ENCODE measurements at places on chromosomes 12 and 14.

DNA sequence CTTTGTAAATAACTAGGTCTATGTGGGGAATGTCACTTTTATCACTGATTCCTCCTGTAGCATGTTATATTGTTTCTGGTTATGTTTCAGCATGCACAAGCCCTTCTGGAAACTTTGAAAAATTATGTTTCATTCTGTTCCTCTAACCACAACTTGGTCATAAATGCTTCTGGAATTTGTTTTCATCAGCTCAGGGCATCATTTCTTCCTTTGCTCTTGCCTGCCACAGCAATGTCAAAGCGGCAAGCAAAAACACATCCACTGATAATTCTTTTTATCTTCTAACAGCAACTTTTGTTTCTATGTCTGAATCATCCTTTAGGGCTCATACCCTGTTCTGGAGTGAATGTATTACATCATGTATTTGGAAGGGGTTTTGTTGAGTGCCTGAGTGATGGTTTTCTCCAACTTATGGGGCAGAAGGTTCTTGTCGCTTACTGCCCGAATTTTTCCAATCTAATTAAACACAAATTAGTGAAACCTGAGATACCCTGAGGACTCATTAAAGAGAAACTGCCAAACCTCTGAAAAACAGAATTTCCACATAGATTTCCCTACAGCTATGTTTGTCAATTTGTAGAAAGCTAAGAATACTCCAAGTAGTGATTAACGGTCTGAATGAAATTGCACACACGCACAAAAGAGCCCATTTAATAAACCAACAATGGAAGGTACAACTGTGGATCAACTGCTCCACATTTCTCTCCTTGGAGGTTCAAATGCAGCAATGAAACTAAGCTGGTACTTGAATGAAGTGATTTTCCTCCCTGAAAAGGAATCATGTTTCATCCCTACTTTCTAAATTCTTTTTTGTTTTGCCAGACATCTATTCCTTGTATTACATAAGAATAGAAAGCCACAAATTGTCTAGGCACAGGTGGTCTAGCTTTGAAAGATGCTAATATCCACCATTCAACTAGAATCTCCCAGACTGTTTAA is 173.5 kb upstream of the KRR1 start:
- DNase-seq = no peak

DNA sequence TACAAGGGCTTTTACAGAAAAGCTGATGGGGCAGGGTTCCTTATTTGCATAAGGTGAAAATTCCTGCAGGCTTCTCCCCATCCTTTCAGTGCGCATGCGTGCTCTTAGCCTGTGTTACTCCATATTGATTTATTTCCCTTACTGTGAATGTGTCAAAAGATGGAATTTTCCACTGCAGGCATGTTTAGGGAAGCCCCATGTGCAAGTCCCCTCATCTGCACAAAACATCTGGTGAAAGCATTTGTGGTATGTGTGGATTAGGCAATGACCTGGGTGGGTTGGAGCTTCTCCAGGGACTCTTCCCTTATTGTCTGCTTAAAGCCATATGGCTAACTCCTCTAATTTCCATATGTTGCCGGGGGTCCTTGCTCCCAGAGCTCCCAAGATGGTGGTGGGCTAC is 912.7 kb upstream of the LRFN5 start:
- no peak for DNase-seq

DNA sequence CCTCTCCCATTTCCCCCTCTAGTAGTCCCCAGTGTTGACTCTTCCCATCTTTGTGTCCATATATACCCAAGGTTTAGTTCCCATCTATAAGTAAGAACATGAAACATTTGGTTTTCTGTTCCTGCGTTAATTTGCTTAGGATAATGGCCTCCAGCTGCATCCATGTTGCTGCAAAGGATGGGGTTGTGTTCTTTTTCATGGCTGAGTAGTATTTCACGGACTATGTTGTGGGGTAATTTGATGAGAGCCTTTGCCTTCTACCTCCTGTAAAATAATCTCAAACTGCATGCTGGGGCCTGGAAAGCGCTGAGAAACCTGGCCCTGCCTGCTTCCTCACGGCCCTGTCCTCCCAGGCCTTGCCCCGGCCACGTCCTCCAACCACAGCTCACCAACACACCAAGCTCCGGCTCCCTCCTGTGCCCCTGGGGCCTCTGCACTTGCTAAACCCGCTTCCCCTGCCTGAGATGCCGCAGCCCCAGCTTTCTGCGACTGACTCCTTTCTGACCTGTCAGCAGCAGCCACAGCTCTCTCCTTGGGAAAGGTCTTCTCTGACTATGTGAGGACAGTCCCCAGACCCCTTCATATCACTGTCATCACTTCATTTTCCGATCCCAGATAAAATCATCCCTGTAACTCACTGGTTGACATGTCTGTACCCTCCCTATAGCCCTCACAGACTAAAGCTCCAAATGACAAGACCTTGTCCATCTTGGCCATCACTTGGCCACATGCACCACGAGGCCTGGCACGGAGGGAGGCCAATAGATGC is 19.8 kb downstream of the ITPK1 start:
- DNase-seq = no peak

DNA sequence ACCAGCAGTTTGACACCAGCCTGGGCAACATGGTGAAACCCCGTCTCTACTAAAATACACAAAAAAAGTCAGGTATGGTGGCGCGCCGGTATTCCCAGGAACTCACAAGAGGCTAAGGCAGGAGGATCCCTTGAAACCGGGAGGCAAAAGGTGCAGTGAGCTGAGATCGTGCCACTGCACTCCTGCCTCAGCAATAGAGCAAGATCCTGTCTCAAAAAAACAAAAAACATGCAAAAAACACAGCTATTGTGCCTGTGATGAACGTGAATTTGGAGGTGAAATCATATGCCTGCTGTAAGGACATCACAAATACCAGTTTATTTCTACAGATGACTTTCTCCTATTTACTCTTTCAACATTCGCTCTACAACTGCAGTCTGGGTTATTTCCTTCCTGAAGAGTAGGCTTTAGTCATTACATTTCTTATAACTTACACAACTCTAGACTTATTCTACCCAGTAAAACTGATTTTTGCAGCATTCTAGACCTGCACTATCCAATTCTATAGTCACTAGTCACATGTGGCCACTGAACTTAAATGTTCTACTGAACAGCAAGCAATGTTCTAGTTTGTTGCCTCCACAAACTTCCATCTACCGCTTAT is 48.3 kb downstream of the HNRNPC start:
- no peak for DNase-seq

GRCh38 chr14:29197557-29197956 is 431.0 kb downstream of the FOXG1 start:
- DNase-seq = no peak

DNA sequence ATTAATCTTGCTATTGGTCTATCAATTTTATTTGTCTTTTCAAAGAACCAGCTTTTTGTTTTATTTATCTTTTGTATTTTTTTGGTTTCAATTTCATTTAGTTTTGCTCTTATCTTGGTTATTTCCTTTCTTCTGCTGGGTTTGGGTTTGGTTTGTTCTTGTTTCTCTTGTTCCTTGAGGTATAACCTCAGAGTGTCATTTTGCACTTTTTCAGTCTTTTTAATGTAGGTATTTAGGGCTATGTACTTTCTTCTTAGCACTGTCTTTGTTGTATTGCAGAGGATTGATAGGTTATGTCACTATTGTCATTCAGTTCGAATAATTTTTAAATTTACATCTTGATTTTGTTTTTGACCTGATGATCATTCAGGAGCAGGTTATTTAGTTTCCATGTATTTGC is 92.7 kb upstream of the DCD start:
- DNase-seq = no peak

DNA sequence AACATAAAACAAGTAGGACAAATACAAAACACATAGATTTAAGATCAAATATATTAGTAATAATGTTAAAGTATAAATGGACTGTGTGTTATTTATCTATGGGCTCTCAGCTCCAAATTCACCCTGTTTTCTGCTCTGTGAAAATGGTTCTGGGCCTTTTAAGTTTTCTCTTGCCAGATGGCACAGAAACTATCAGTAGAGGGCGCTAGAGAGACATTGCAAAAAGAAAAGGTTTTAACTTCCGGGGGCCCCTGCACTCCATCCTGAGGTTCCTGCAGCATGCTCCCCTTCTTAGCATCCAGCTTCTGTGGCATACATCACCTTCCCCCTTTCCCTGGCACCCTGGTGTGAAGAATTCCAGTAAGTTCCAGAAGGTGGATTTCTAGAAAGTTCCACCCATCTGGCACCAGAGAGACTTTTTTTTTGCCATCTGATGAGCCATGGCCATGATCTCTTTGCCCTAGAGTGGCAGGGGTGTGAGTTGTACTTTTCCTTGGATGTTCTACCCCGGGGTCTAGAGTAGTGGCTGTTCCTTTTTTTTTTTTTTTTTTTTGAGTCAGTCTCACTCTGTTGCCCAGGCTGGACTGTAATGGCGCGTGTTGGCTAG is 29.3 kb downstream of the ZCRB1 start:
- DNase-seq = no peak

DNA sequence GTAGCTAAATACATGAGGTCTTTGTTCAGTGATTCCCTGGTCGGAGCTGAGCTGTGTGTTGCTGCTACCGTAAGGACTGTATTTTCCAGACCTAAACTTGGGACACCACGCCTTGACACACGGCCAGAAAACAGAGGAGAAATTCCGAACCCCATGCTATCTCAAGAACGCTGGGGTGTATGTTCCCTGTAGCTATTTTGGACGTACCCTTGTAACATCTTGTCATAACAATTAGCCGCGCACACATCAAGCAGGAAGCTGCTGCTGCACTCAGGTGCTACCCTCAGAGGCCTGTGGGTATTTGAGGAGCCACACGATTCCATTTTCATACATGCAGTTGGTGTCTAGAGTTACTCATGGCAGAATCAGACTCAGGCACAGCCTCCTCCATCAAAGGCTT is 255.0 kb downstream of the TMEM132C start:
- DNase-seq = no peak

GRCh38 chr12:53862831-53863230 is 75.8 kb upstream of the HOXC13 start:
- DNase-seq = no peak

DNA sequence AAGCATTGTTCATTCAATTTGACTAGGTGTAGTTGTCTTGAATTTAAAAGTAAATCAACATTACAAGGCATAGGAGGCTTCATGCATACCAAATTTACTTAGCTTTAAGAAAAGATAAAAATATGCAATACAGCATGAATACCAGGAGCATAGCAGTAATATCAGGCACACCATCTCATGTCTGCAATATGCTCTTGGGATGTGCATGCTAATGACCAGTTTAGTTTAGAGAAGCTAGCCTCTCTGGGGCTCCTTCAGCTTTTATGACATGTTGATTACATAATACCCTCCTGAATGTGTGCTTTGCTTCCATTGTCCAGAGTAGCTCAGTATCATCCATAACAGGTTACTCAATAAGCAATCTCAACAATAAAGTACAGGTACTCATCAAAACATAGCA is 497.2 kb downstream of the FLRT2 start:
- no peak for DNase-seq

DNA sequence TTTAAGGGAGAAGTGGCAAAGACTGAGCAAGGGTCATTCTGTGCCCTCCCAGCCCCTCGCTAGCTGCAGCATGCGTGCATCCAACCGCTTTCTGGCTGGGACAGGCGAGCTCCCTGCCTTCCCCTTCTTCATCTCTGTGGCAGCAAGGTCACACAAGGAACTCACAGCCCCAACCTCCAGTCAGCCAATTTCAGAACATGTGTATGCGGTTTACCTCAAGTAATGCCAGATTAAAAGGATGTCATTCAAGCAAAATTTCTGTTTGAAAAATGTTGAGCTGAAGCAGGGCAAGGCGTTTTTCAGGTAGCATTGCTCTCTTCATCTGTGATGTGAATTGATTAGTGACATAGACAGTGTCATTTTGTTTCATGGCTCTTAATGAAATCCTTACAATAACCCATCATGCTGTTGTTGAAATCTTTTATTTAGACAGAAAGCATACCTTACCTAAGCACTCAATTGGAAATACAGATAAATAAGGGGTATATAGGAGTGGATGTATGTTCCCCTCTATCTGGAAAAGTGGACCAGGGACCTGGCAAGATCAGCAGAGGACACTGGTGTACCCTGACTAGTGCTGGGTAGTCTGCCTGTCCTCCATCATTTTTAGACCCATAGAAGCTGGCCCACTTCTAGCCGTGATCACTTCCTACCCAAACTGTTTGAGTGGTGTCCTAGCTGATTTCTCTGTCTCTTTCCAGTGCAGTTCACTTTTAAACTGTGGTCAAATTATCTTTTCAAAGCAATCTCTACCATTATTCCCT is 82.8 kb upstream of the NEDD1 start:
- DNase-seq = no peak

DNA sequence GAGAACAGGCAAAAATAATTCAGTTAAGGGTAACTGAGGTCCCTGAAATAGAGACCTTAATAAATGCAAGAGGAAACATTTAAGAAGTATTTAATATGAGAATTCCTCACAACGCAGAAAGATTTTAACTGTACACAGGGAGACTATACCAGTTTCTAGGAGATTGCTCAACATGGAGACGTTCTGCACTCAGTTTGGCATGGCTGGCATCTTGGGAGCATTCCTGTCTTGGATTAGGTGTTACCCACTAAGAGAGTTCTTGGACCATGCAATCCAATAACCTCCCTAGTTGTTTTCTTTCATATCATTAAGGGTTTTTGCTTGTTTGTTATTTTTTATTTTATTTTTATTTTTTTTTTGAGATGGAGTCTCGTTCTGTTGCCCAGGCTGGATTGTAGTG is 302.4 kb downstream of the NELL2 start:
- DNase-seq = no peak

- peak; percentile 53 for DNase-seq
Observed at GRCh38 chr12:69415471-69416275, 54.5 kb upstream of the FRS2 start.
